ENCODE measurements at places on chromosomes 1 and 21. TPM values are rescaled to one million over a fixed set of nuclear protein-coding genes. Genes with fewer than 3 reads are reported as not detected.

GRCh38 chr1:240909701-240910457, 297.9 kb upstream of the GREM2 start:
- DNase-seq, result no peak

DNA sequence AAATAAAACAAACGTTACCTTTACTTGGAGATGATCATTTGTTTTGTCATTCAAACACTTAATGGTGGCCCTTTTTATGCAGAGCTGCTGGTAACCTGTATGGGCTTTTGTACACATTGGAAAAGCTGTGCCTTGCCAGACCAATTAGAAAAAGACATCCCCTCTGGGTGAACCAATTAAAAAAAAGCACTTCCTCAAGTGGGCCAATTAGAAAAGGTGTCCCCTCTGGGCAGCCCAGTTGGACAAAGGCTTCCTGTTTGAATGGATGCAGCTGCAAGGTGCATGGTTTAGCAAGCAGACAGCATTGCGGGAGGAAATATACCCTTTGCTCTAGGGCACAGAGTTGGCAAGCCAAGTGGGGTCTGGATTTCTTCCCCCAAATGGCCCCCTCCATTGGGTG, 21.6 kb downstream of the HUNK start:
- DNase-seq, result no peak

- no peak for DNase-seq
Measured at GRCh38 chr21:19603011-19603593, 1199.5 kb upstream of the TMPRSS15 start.

IVL gene
- polyA plus RNA-seq, result not detected

All from BJ (cell line).